Mucosa of descending colon (tissue), 3 donors: ENCODE measurements at places on chromosomes 11 and 22.

GRCh38 chr22:19749876-19750275 is 10.7 kb upstream of the TBX1 start:
- no peak for DNase-seq

- DNase-seq: peak; percentile 79
Measured at GRCh38 chr22:29907753-29908515, 25.0 kb downstream of the MTMR3 start.

DNA sequence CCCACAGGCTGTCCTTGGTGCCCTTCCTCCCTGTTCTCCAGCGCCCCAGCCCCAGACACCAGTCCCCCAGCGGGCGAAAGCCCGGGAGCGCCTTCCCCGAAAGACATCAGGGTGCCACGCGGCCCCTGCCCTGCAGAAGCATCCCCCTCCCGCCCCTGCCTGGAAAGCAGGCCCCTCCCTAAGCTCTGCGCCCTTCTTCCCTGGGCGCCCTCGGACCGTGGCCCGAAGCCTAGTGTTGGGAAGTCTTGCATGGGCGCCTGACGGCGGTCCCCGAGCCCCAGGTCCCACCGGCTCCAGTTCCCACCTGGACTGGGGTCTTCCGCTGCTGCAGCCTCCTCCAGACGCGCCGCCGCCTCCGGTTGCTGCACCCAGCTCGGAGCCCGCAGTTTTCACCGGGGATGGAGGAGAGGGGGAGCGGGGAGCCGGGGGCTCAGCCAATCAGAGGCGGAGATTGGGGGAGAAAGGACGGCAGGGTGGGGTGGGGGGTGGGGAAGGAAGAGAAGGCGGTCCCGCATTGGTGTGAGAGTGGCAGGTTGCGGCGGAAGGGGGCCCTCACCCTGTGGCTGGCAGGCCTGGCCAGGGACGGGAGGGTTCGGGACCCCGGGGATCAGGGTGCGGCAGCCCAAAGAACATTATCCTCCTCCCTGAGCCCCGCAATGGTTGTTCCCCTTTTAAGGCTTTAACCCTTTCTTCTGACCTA is at the start of gene THY1:
Gene THY1 (minus strand): TSS at position 364 of the 700 bp plus-strand sequence. CDS start 2,267 bp downstream, outside the sequence.
- no peak for DNase-seq

DNA sequence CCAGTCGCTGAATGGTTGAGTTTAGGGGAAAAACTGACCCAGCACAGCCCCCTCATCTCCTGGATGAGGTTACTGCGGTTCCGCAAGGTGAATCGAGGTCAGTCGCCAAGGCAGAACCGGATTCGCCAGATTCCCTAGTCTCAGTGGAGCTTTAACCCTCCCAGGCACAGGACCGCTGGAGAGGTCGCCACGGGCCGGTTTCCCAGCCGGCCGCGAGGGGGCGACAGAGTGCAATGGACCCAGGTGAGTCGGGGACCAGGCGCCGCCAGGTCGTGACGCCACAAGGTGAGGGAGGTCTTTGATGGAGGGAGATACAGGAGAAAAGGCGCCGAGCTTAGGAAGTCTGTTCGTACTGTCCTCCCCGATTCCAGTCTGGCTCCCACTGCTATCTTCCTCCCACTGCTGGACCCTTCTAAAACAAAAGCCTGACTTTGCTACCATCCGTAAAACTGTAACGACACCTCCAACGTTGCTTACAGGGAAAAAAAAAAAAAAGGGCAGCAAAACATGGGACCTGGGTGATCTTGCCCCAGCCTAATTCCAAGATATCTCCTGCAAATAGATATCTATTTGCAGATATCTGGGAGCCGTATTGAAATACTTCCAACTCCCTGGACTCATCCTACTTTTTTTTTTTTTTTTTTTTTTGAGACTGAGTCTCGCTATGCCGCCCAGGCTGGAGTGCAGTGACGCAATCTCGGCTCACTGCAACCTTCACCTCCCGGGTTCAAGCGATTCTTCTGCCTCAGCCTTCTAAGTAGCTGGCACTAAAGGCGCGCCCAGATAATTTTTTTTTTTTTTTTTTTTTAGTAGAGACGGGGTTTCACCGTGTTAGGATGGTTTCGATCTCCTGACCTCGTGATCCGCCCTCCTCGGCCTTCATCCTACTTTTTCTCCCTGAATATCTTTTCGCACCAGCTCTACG is 1.4 kb upstream of the GGA1 start:
- DNase-seq: peak; percentile 95

- DNase-seq: no peak
Measured at GRCh38 chr11:66072518-66072917, 2.4 kb downstream of the PACS1 start.

DNA sequence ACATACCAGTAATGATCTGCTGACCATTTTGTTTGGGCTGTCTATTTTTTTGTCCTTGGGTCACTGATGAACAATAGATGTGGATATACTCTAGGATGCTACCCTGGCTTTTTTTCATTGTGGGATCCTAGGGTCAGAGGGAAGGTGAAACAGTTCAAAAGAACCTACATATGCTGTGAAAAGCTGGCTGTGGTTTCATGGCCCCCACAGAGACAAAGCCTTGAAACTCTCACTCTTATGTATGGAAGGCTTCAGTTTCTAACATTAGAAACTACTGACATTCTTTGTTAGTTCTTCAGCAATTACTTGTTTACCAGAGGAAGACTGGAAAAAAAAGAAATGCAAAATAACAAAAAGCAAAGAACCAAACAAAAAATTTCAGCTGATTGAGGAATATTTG is 250.7 kb downstream of the FAT3 start:
- no peak for DNase-seq

- DNase-seq: no peak
Measured at GRCh38 chr11:16857186-16857585, 118.7 kb downstream of the C11orf58 start.

DNA sequence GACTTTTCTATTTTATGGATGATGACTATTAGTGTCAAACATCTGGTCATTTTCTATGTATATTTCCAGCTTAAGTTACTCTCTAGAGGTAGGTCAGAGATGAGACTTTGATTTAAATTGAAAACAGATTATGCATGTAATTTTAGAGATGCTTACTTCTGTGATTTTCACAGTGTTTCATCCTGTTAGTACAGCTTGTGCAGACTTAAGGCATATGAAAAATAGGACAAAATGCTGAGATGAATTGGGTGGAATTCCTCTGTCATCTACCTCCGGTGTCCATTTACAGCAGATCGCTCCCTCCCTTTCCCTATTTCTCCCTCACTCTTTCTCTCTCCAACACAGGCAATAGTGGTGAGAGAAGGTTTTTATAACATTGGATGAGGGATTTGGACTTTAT is 14.1 kb downstream of the JAM3 start:
- DNase-seq: no peak

- DNase-seq: no peak
Measured at GRCh38 chr22:49872347-49872746, 18.7 kb downstream of the ZBED4 start.

GRCh38 chr11:69311767-69312385 is 17.9 kb downstream of the MYEOV start:
- no peak for DNase-seq

DNA sequence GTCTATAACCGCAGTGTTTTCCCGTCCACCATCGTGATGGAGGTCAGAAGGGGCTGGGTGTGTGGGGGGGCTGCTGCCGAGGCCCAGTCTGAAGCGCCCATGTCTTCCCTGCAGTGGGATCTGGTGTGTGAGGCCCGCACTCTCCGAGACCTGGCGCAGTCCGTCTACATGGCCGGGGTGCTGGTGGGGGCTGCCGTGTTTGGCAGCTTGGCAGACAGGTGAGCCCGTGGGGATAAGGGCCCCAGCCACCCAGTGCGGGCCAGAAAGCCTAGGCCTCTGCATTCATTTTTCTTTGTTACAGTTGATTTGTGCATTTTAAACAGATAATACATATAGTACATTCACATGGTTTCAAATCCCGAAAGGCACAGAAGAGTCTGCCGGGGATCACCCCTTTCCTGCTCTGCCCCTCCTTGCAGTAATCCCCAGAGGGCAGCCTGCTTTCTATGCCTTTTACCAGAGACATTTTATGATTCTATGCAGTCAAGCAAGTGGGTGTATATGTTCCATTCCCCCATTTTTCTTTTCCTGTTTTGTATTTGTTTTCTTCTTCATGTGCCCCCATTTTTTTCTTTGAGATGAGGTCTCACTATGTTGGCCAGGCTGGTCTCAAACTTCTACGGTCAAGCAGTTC is 32.6 kb downstream of the CAPN1 start:
- no peak for DNase-seq

- DNase-seq: no peak
Measured at GRCh38 chr11:85279267-85279666, 347.9 kb downstream of the DLG2 start.

- no peak for DNase-seq
Measured at GRCh38 chr11:19953336-19953735, 206.9 kb downstream of the DBX1 start.

- DNase-seq: no peak
Measured at GRCh38 chr11:97078443-97078842, 688.6 kb downstream of the JRKL start.

DNA sequence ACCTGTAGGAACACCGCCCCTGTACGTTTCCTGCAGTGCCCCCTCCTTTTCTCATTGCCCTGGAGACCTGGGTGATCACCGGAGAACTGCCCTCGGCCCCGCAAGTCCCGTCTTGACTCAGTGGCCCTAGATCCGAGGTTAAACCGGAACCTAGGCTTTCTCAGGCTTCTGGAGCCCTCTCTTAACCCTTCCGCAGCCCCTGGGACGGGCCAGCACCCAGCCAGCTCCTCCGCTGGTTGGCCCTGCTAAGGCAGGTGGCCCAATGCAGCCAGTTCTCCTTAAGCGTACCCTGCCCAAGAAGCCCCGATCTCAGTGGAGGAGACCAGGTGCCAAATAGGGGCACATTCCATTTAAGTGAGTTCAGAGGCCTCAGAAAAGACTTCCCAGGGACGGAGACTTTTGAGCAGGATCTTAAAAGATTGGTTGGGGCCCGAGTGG is 776 bp downstream of the NLRX1 start:
- peak; percentile 55 for DNase-seq

GRCh38 chr11:4115128-4115527 is 20.5 kb downstream of the RRM1 start:
- no peak for DNase-seq

GRCh38 chr11:117072517-117073461 is 25.4 kb downstream of the SIK3 start:
- no peak for DNase-seq

- DNase-seq: no peak
Measured at GRCh38 chr22:25492162-25492561, 72.3 kb upstream of the GRK3 start.

- DNase-seq: no peak
Measured at GRCh38 chr11:94647926-94648325, 80.8 kb downstream of the PIWIL4 start.

GRCh38 chr11:45918331-45918941 is 759 bp upstream of the PEX16 start:
- peak; percentile 88 for DNase-seq

DNA sequence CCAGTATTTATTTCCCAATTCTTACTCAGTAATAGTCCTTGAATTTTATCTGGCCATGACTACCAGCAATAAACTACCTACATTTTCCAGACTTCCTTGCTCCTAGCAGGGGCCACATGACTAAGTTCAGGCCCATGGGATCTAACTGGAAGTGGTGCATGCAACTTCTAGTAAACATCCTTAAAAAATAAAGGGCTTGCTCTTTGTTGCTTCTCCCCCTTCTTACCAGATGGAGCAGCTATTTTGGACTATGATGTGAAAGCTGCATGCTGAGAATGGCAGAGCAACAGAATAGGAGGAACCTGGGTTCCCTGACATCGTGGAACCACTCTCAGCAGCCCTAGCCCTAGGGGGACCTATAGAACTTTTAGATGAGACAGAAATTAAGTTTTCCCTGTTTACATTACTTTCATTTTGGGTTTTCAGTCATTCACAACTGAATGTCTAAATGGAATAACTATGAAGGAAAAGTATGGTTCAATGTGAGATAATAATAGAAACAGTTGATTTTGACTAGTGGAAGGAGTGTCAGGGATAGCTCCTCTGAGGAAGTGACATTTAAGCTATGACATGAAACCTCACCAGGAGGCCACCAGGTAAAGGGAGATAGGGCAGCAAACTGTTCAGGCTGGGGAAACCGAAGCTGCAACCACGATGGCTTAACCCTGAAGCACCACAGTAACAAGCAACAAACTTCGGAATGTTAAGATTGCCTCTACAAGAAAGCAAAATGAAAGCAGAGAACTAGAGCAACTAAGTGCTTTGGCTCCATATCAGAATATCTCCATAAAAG is 48.9 kb downstream of the PHF21A start:
- no peak for DNase-seq

DNA sequence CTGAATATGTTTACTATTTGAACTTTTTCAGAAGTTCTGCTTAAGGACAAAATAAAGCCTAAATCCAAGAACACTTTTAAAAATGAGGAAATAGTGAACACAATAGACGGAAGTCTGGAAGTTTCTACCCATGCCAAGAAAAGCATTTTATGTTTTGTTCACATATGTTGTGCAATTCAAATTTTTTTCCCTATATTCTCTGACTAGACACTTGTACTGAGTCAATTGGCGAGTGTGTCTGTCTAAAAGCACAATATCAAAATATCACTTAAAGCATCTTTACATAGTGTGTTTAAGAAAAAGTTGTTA is 29.2 kb downstream of the INCENP start:
- no peak for DNase-seq

- no peak for DNase-seq
Measured at GRCh38 chr11:109133159-109133558, 288.8 kb upstream of the C11orf87 start.

DNA sequence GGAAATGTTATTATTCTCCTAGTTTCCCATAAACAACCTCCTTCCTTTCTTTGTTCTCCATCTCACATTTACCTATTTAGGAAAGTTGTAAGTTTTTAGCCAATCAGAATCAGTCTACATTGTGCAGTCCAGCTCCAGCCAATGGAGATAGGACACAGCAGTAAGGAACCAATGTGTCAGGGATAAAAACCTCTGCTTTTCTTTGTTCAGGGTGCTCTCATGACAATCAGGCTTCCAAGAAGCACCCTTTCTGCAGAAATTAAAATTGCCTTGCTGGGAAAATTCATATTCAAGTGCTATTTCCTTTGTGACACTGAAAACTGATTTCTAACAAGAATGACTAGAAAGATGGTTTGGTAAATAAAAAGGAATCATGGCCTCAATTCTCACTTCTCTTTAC is 14.6 kb downstream of the SCGB2A1 start:
- no peak for DNase-seq

- no peak for DNase-seq
Measured at GRCh38 chr22:24693379-24693778, 81.1 kb downstream of the PIWIL3 start.

DNA sequence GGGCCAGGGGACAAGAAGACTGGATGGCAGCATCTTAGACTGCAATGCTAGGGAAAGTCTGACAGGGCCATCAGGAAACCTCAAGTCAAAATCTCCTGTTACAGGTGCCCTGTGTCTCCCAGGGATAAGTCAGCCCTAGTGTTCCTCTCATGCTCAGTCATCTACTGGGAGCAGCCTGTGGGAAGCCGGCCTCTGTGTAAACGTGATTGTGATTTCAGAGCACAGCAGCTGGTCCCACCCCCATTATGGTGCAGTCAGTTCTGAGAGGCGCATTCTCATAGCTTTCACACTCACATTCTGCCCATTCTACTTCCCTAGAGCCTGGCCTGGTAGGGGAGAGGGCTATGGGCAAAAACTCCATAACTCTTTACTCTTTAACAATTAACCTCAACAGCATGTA is 7.2 kb upstream of the SLN start:
- no peak for DNase-seq

- DNase-seq: peak; percentile 8
Measured at GRCh38 chr22:38355275-38355674, 38.0 kb upstream of the CSNK1E start.

- DNase-seq: no peak
Measured at GRCh38 chr11:17531071-17531600, 13.1 kb downstream of the USH1C start.

- no peak for DNase-seq
Measured at GRCh38 chr11:24078018-24078417, 418.8 kb upstream of the LUZP2 start.
